ENCODE measurements at places on chromosomes 11 and 22. TPM values are rescaled to one million over a fixed set of nuclear protein-coding genes. Genes with fewer than 3 reads are reported as not detected.

DNA sequence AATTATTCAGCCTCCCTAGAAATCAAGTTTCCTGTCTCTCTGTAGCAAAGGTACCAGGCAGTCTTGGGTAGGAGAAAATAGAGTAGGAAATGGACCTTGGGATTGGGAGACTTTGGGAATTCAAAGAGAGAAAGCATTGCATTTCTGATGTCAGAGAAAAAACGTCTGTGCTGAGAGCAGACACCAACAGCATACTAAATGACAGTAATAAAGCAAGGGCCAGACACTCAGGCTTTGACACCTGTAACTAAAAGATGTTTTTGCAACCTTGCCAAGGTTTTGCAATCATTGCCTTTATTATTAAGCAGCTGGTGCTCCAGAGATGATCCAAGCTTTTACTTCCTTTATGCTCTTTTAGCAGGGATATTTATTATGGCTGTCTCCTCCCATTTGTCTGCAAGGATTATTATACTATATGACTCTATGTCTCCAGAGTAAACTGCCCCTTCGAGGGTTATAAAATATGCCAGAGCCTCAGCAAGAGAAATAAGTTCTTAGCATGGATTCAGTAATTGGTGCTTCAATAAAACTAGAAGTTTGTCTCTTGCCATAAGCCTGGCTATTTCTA is 85.2 kb upstream of the GRAMD1B start:
- DNase-seq, result no peak

DNA sequence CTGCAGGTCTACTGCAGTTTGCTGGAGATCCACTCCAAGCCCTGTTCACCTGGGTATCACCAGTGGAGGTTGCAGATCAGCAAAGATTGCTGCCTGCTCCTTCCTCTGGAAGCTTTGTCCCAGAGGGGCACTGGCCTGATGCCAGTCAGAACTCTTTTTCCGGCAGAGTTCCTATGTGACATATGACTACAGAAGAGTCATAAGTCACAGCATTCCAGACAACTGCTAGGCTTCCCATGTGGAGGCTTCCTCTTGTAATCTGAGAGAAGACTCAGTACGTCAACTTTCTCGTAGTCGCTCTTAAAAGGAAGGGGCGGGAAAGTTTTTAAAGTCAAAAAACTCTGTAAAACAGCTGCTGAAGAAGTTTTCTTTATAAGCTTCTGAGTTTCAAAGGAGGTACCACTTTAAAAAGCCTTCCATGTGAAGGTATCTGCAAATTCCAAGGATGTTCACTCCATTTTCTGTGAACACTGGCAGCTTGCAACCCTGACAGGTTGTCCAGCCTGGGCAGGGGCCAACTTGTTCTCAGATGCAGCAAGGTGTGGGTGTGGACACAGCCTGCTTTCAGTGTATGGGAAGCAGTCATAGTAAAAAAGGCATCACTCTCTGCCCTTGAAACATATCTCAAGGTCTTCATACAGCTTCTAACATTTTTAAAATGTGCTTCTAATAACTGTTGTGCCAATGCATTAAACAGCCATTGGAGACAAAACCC is 97.8 kb downstream of the ME3 start:
- no peak for DNase-seq

DNA sequence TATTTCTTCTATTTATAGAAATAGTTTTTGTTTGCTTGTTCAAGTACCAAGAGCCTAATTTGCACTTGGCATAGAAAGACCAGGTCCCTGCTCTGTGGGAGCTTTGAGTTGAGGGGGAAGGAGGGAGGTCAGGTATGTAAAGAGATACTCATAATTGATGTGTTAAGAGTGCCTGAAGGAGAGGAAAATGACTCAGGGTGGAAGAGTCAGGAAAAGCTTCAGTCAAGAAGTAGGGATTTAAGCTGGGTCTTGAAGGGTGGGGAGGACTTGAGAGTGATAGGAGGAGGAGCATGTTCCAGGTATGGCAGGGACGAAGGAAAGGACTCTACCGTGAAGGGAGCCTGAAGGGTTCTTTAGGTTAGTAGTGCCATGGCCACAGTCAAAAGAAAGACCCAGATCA is 9.0 kb downstream of the RBX1 start:
- DNase-seq, result no peak

- DNase-seq, result no peak
Observed at GRCh38 chr22:19799322-19800190, 39.0 kb downstream of the TBX1 start.

- no peak for DNase-seq
Observed at GRCh38 chr11:34784318-34784841, 131.8 kb downstream of the APIP start.

GRCh38 chr11:96161307-96162089 is 181.5 kb downstream of the MAML2 start:
- no peak for DNase-seq

DNA sequence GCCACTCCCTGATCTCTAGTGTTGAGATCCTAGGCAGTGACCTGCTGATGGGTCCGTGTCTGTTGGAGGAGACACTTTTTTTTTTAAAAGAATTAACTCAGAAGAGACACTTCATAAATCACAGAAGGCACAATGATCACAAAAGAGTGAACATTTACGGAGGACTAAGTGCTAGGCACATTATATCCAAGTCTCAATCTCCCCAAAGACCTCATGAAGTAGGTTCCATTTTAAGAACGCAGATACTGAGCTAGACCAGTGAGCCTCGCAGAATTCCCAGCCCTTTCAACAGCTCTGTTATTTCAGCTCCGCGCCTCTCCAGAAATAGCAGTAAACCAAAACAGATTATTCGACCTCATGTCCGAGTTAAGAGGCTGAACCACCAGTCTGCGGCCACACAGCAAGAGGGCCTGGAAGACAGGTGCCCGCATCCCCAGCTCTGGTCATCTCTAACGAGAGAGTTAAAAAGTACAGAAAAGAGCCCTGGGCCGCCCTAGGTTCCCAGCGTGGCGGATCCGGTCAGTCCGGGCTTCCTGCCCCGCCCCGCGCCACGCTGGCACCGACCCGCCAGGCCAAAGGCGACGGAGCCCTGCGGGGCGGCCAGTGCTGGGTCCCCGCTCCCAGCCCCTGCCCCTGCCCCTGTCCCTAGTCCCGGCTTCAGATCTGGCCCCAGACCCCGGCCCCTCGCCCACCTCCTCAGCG is 612 bp downstream of the XBP1 start:
- DNase-seq, result no peak

- DNase-seq, result no peak
Observed at GRCh38 chr22:45227645-45228400, 12.9 kb downstream of the KIAA0930 start.

DNA sequence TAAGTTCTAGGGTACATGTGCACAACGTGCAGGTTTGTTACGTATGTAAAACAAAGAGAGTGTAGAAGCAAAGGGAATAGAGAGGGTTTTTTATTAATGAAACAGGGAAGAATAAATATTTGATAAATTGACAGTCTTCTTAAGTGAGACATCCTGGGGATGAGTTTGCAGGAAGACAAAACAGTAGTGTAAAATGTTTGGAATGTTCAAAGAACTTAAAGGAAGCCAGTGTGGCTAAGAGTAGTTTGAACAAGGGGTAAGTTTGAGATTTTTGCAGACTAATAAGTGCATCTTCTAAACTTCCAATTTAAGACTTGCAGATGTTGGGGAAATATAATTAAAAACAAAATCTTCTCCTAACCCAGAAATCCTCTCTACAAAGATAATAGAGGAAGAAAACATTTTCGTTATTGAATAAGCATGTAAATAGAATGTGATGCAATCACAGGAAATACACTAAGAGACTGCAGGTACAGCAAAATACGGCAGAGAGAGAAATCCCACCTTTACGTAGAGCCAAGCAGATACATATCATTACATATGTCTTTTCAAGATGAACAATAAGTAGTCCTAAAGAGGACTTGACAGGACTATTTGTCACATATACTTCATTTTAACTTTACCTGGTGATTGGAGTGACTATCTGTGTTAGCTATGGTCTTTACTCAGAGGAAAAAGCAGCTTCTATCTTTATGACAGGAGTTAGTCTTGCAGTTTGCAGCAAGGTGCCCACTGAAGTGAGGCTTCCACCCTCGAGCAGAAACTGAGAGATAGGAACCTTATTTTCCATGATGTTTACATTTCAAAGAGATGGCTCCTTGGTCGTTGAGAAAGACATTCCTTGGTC is 402.1 kb downstream of the CNTN5 start:
- no peak for DNase-seq

GRCh38 chr11:104812103-104812788 is 86.0 kb downstream of the CASP12 start:
- DNase-seq, result no peak

GRCh38 chr11:64619811-64620380 is 28.9 kb downstream of the SLC22A12 start:
- no peak for DNase-seq

DNA sequence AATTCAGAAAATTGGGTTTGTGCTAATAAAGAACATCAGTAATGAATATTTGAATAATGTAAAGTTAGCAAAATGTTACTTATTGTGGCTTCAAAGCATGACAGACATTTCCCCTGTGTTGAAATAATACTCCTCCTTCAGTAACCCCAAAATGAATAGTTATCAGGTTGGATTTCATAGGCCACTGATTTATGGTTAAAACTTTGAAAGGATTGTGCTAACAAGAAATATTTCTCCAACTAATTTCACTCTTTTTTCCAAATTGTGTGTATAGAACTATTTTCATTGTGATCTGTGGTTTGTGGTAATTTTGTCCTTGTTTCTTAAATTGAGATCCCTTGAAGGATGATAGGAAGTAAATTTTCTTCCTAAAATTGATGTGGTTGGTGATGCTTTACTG is 7.9 kb downstream of the DDX10 start:
- no peak for DNase-seq

GRCh38 chr11:114036147-114036811 is 23.2 kb upstream of the ZBTB16 start:
- peak; percentile 14 for DNase-seq

DNA sequence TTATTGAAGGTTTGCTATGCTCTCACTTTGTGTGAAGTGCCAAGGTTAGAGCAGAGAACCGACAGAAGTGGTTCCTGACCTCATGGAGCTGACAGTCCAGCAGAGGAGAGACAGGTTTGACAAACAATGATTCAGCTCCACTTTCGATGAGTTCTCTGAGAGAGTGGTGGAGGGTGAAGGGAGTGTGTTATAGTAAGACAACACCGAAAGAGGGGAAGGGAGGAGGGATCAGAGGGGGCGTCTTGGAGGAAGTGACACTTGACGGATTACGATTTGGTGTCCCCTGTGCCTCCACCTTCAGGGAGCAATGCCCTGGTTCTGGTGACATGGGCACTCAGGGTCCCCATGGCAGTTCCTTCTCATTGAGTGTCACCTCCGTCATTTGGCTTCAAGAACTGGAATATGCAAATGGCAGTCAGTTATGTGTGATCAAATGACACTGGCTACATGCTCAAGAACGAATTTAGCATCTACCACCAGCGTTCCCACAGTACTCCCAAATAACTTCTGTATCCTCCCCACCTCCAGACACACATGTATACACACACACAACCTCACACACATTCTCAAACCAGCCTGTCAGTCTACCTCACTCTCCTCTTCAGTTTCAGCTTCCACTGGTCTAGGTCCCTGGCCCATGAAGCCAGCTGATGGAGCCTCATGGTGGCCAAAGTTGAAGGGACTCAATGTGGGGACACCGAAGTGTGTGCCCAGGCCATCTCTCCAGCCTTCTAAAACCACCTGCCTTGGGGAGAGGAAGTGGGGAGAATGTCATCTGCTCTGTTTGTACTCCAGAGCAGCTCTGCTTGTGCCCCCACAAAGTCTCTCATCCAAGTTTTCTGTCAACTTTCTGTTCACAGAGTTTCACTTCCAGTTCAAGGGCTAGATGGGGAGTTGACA is 31.4 kb upstream of the NUP160 start:
- DNase-seq, result no peak

- DNase-seq, result no peak
Observed at GRCh38 chr11:118229274-118229847, 4.5 kb upstream of the JAML start.

GRCh38 chr11:67356864-67357561 is 3.7 kb upstream of the POLD4 start:
- no peak for DNase-seq

- DNase-seq, result no peak
Observed at GRCh38 chr11:14081581-14082231, 119.2 kb downstream of the SPON1 start.

GRCh38 chr11:86719781-86720463 is 47.5 kb upstream of the ME3 start:
- DNase-seq, result peak; percentile 94

DNA sequence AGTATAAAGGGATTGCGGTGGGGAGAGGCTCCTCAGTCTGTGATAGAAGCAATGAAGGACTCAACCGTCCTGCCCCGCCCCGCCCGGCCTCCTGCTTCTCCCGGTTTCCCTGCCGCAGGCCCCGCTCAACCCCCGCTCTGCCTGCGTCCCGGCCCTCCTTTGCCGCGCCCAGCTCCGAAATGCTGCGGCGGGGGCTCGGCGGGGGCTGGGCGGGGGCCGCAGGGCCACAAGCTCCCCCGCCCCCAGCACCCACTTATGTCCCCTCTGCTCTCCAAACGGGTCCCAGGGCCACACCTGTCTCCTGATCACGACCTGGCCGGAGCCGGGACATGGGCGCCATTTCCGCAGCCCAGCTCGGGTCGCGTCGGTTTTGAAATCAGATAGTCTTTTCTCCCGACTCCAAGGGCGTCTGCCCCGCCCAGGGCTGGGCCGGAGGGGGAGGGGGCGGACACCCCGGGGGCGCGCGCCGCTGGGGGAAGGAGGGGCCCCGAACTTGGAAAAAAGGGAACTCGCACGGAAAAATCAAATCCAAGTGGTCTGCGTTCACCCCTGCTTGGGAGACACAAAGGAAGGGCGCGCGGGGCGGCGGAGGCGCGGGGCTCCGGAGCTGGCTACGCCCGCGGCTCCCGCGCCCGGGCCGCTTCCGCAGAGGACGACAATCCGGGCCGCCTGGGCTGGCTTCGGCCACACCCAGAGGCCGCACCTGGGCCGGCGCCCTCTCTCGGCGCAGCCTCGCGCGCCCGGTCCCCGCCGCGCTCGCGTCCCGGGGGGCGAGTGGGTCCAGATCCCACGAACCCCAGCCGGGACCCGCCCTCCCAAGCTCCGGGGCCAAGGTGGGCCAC is 70.6 kb upstream of the EP300 start:
- no peak for DNase-seq

GRCh38 chr22:50696251-50696798 is 23.7 kb downstream of the SHANK3 start:
- no peak for DNase-seq

GRCh38 chr11:44949160-44950030 is 1.3 kb downstream of the TP53I11 start:
- DNase-seq, result no peak

- DNase-seq, result no peak
Observed at GRCh38 chr11:119572481-119573424, 149.8 kb upstream of the THY1 start.

The SCGB1C1 gene
- total RNA-seq, result not detected

The OSM gene
- not detected for total RNA-seq

The FBLN1 gene
- 29.0 TPM for total RNA-seq

The ANKK1 gene
- total RNA-seq, result 0.50 TPM

The B4GAT1 gene
- total RNA-seq, result 20.4 TPM

The RAG2 gene
- total RNA-seq, result not detected

The PRR5L gene
- total RNA-seq, result 15.9 TPM

The MAPK8IP1 gene
- 14.8 TPM for total RNA-seq

The MRGPRF gene
- 1.2 TPM for total RNA-seq

The CASP5 gene
- not detected for total RNA-seq

The PLA2G3 gene
- 0.48 TPM for total RNA-seq

The PLAAT3 gene
- total RNA-seq, result 85.7 TPM

The OR8D1 gene
- total RNA-seq, result not detected

The APOL2 gene
- 44.4 TPM for total RNA-seq
